ENCODE measurements at places on chromosomes 1 and 21.

GRCh38 chr1:43421976-43422750 lies 31.6 kb downstream of the HYI start:
- DNase-seq = no peak

- DNase-seq = peak; percentile 46
Observed at GRCh38 chr1:160779626-160780397, 16.2 kb upstream of the LY9 start.

DNA sequence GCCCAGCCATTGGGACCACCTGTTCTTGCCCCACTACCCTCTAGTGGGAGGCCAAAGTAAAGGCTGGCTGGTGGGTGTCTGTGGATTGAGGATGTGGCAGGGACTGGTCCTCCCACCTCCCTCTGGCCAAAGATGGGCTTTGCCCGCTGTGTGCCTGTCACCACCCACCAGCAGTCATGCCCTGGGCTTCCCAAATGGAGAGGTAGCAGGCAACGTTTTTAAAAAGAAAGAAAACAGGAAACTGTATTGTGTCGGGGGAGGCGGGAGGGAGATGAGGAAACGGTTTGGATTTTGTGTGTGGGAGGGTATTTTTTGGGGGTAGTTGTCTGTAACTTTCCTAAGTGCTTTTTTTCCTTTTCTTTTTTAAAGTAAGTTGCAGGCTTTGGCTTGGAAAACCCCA lies 30.1 kb downstream of the SZRD1 start:
- no peak for DNase-seq

DNA sequence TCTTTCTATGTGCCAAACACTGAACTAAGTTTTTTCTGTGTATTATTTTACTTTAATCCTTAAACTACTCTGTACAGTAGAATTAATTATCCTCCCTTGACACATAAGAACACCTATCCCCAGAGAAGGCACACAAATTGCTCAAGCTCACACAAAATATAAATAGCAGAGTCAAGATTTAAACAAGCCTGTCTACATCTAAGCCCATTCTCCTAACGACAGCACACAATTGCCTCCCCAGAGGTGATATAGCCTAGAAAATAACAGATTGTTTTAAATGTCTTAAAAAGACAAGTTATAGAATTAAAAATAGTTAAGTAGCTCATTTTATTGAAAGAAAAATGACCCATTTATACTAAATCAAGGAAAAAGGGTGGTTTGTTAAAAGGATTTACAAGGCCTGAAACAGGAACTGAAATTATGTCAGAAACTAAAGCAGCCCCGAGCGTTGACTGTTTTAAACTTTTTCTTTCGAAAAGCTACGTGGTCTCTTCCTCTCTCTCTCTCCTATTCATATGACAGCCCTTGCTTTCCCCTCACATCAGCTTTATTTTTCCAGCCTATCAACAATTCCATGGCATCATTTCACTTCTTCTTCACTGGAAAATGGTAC lies 30.5 kb downstream of the TNFSF18 start:
- no peak for DNase-seq

DNA sequence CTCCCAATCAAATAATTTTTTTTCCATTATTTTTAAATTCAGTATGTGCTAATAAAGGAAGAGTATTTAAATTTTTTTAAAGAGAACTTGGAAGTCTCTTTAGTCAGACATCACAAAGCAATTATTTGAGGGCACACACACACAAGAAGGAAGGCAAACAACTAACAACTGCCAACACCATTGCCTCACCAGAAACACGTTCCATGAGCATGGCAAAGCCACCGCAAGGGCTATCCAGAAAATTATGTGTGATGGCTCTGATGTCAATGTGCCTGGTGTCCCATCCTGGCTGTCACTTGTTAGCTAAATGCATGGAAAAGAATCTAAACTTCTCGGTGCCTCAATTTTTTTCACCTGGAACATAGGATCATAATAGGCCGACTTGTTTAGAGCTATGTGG lies 262.9 kb downstream of the SEC16B start:
- DNase-seq = no peak

GRCh38 chr1:173856903-173857302 lies 10.9 kb downstream of the GAS5 start:
- no peak for DNase-seq

DNA sequence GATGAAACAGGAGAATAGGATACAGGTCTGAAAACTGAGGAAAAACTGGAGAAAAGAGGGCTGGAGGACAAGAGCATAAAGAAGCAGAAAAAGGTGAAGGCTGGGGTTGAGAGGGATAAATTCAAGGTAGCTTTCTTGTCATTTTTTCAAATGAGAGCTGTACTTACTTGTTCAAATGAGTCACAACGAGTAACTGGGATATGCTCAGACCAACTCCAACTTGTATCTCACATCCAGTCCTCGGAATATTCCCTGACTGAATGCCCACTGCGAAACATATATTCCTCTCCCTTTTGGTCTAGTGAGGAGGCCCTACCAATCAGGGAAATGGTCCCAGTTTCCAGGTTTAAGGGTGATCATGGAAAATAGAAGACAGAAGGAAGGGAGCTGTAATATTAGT lies 343.4 kb downstream of the HHIPL2 start:
- DNase-seq = no peak

GRCh38 chr1:169727307-169727706 lies 6.6 kb downstream of the SELE start:
- DNase-seq = no peak

- DNase-seq = peak; percentile 43
Observed at GRCh38 chr1:119327450-119328155, 41.0 kb upstream of the HAO2 start.

GRCh38 chr1:158024737-158025136 lies 31.3 kb downstream of the KIRREL1 start:
- no peak for DNase-seq

GRCh38 chr1:8554956-8555534 lies 237.1 kb downstream of the SLC45A1 start:
- no peak for DNase-seq

- DNase-seq = no peak
Observed at GRCh38 chr1:47449822-47450552, 12.1 kb downstream of the FOXD2 start.

DNA sequence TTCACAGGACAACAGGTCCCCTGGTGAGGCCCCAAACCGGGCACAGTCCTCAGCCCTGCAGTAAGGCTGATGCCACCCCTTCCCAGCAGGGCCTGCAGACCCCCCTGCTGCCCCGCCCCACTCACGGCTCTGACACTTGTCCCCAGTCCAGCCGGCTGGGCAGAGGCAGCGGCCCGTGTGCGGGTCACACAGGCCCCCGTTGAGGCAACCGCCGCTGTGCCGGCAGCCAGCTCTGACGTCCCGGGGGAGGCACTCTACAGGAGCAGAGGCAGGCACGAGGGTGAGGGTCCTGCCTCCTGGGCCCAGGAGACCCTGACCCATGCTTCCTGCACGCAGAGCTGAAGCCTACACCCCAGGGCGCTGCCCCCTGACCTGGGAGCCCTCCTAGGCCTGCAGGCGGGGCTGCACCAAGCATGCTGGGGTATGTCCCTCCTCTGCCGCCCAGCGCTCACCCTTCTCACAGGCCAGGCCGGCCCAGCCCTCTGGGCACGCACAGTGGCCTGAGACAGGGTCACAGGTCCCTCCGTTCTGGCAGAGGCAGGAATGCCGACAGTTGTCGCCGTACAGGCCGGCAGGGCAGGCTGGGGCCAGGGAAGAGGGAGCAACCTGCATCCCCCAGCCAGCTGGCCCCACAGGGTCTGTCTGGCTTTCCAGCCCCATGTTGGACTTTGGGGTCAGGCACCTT lies 43.9 kb downstream of the ARHGEF16 start:
- DNase-seq = no peak

GRCh38 chr1:111232134-111232533 lies 4.6 kb downstream of the CHI3L2 start:
- DNase-seq = no peak

DNA sequence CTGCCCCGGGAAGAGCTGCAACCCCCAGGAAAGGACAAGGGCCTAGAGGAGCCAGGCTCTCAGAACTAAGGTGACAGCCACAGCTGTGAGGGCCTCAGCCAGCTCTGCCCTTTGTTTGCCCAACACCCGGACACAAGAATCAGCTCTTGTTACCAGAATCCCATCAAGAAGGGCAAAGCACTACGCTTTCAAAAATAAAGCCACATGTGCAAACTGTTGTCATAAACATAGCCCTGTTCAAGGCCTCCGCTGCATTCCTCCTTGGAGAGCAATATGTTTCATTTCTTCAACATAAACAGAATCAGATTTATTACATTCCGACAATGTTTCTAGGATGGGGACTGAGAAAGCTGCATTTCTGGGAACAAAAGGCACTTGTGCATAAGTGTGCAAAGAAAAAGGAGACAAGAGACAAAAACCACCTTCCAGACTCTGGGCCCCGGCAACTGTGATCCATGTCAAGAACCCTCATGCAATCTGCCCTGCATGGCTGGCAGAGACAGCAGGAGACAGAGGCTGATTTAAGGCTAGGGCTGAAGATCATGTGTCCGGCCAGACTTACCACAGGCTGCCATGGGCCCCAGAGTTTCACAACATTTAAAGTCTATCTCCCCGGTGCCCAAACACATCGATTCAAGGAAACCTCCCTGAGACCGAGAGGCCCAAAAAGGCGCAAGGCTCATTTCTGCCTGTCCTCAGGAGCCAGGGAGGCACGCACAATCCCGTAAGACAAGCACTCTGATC lies 71.0 kb downstream of the SSBP3 start:
- DNase-seq = no peak

GRCh38 chr1:42743317-42744147 lies 3.5 kb upstream of the CLDN19 start:
- DNase-seq = no peak

GRCh38 chr1:118097622-118098348 lies 87.2 kb downstream of the SPAG17 start:
- DNase-seq = no peak

DNA sequence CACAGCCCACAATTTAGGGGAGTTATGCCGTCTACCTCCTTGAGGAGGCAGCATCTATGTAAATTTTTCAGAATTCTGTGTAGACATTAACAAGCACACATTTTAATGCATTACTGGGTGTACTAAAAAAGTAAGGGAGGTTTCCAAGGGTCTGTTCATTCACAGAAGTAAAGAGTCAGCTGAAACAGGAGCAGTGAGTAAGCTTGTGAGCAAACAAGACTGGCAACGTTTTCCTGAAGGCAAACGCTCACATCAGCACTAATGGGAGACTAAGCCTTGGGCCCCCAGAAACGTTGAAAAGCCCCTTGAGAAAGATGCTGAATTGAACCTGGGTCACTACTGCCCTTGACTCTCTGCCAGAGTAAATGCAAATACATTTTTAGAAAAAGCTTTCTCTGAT lies 25.7 kb downstream of the RPRD2 start:
- no peak for DNase-seq

GRCh38 chr1:183859831-183860230 lies 54.9 kb downstream of the RGL1 start:
- no peak for DNase-seq

- DNase-seq = peak; percentile 73
Observed at GRCh38 chr1:158149577-158150269, 31.0 kb upstream of the CD1D start.

- no peak for DNase-seq
Observed at GRCh38 chr21:38669186-38669585, 136.5 kb upstream of the ETS2 start.

- DNase-seq = no peak
Observed at GRCh38 chr1:54681358-54681757, 34.3 kb upstream of the TTC4 start.

DNA sequence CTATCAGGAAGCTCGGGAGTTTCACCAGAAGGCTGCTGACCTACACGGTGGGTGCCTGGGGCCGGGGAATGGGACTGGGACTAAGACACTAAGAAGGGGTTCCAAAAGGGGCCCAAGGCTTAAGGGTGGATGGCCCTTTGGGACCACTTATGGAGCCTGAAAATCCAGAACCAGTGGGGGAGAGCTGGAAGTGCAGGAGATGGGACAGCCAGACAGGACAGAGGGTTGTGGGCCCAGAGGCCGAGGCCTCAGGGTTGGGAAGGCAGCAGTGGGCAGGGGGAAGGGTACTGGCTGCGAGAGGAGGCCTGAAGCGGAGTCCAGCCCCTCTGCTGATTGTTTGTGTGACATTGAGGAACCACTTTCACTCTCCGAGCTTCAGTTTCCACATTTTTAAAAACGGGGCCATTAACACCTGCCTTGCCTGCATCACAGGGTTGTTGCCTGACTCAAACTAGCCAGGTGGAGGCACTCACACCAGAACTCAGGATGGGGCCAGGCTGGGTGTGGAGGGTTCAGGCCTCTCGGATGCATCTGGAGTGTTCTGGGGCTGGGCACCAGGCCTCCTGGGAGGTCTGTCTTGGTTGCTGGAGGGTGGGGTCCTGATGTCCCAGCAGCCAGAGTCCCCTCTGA lies 3.0 kb downstream of the TTC24 start:
- DNase-seq = no peak

- DNase-seq = no peak
Observed at GRCh38 chr1:226973371-226973897, 33.3 kb downstream of the COQ8A start.

DNA sequence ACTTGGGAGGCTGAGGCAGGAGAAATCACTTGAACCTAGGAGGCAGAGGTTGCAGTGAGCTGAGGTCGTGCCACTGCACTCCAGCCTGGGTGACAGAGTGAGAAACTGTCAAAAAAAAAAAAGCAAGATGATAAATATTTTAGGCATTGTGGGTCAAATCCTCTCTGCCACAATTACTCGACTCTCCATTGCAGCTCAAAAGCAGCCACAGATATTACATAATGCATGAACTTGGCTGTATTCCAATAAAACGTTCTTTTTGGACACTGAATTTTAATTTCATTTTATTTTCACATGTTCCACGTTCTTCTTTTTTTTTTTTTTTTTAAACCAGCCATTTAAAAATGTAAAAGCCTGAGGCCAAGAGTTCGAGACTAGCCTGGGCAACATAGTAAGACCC lies 69.4 kb downstream of the TCP10L start:
- no peak for DNase-seq

GRCh38 chr1:7587773-7588456 lies 183.2 kb upstream of the VAMP3 start:
- no peak for DNase-seq

GRCh38 chr1:177847843-177848242 lies 122.0 kb downstream of the SEC16B start:
- no peak for DNase-seq

DNA sequence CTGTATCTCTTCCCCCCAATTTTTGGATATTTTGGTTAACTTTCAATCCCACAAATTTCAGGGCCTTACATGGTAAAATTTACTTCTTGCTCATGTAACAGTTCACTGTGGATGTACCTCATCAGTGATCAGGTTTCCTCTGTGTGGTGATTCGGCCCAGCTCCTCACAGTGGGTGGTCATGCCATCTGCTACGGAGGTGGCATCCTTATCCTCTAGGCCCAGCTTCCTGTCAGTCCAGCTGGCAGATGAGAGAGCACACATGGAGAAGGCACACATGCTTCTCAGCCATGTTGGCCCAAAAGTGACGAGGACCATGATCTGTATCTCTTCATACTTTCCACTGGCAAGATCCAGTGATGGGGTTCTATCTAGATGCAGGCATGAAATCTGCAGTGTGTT lies 27.2 kb downstream of the PCBP3 start:
- DNase-seq = no peak

GRCh38 chr1:24391882-24392603 lies 21.5 kb downstream of the STPG1 start:
- DNase-seq = peak; percentile 64

- DNase-seq = no peak
Observed at GRCh38 chr1:200992382-200993048, 31.0 kb downstream of the KIF21B start.
